ENCODE measurements at places on chromosomes 13 and 19. TPM values are rescaled to one million over a fixed set of nuclear protein-coding genes. Genes with fewer than 3 reads are reported as not detected.

Gene FGF9
- total RNA-seq = under 0.01 TPM

- peaks cover 6% of the 10 kb centered on the region for H3K36me3 ChIP-seq
- H3K27me3 ChIP-seq = no peaks in the 10 kb centered on the region
- H3K27ac ChIP-seq = no peak overlapping the region
Measured at GRCh38 chr13:41224113-41225110, 30.0 kb upstream of the KBTBD7 start.

Gene KLK4
- total RNA-seq = not detected

DNA sequence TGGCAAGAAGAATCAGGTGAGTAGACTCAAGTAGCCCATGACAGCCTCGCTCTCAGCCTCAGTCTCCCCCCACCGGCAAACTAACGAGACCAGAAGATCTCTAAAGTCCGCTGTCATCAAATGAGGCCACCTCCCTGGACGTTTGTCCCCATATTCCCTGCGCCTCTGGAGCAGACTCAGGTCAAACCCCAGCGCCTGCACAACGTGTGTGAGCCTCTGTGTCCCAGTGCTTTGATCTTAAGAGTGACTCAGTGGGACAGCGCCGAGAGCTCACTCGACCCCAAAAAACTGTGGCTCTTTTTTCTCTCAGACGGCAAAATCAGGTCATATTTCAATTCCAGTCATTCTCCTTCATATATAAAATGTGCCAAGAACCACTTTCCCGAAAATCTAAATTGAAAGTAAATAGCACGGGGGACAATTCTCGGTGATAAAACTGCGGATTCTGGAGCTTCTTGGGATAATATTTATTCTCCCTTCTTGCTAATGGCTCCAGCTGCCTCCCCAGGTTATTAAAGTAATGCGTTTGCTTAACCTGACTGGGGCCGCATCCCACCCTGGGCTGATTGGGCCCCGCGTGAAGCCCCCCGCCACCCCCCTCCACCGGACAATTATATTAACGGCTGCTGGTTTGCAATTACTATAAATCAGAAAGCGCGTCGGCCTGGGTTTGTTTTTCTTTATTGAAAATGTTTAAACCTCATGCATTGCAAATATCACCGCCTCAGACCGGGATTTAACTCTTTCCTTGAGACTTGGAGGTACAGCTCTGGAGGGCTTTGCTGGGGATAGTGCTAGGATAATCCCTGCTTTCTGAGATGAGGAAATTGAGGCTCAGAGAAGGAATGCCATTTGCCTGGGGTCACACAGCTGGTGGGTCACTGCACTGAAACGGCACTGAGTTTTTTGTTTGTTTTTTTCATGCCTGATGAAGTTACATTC lies 37.5 kb upstream of the ZNRF4 start:
- H3K4me1 ChIP-seq = no peaks in the 10 kb centered on the region
- H3K27me3 ChIP-seq = no peaks in the 10 kb centered on the region
- H3K36me3 ChIP-seq = no peaks in the 10 kb centered on the region
- H3K4me3 ChIP-seq = no peak overlapping the region

Gene LMTK3
- 0.08 TPM for total RNA-seq

GRCh38 chr19:55254625-55254977 lies 4.2 kb downstream of the PPP6R1 start:
- no peaks in the 10 kb centered on the region for H3K27me3 ChIP-seq
- peaks cover 52% of the 10 kb centered on the region for H3K4me1 ChIP-seq
- H3K4me3 ChIP-seq = no peak overlapping the region
- no peak for DNase-seq
- peak overlapping the region; percentile 67 for H3K27ac ChIP-seq

DNA sequence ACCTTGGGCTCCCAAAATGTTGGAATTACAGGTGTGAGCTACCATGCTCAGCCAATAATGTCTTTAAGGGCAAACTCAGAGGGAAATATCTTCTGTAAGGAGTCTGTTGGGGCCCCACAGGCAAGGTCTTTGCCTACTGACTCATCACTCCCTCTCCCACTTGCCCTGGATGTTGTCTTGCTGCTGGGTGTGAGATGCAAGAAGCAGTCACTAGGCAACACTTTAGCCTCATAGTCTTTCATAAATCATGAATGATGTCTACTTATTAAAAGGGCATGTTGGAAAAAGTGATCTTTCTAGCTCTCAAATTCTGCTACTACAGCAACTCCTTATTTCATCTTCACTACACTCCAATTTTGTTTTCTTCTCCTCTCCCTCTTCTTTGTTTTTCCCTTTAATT lies 34.6 kb upstream of the SLC10A2 start:
- no peak overlapping the region for H3K4me3 ChIP-seq
- no peaks in the 10 kb centered on the region for H3K4me1 ChIP-seq
- H3K36me3 ChIP-seq = no peaks in the 10 kb centered on the region

- no peaks in the 10 kb centered on the region for H3K27me3 ChIP-seq
- H3K27ac ChIP-seq = no peak overlapping the region
- H3K36me3 ChIP-seq = no peaks in the 10 kb centered on the region
- DNase-seq = no peak
- H3K4me3 ChIP-seq = no peak overlapping the region
Measured at GRCh38 chr13:94174009-94174408, 305.5 kb downstream of the DCT start.

- no peak within 1 kb of the TSS for H3K27ac ChIP-seq
- no peaks in the 10 kb centered on the region for H3K27me3 ChIP-seq
- DNase-seq = no peak
- peaks cover 8% of the 10 kb centered on the region for H3K4me1 ChIP-seq
Measured at GRCh38 chr19:36032251-36033104, at the start of gene CLIP3. TSS of gene CLIP3 (minus strand) at chr19:36032873. CDS start at chr19:36032357, 516 bp downstream.

- DNase-seq = peak; percentile 59
- H3K4me1 ChIP-seq = peaks cover 24% of the 10 kb centered on the region
- H3K27ac ChIP-seq = peak overlapping the region; percentile 99
- peak overlapping the region; percentile 94 for H3K4me3 ChIP-seq
- H3K27me3 ChIP-seq = no peaks in the 10 kb centered on the region
Measured at GRCh38 chr19:13153569-13154240, 3.5 kb downstream of the IER2 start.

DNA sequence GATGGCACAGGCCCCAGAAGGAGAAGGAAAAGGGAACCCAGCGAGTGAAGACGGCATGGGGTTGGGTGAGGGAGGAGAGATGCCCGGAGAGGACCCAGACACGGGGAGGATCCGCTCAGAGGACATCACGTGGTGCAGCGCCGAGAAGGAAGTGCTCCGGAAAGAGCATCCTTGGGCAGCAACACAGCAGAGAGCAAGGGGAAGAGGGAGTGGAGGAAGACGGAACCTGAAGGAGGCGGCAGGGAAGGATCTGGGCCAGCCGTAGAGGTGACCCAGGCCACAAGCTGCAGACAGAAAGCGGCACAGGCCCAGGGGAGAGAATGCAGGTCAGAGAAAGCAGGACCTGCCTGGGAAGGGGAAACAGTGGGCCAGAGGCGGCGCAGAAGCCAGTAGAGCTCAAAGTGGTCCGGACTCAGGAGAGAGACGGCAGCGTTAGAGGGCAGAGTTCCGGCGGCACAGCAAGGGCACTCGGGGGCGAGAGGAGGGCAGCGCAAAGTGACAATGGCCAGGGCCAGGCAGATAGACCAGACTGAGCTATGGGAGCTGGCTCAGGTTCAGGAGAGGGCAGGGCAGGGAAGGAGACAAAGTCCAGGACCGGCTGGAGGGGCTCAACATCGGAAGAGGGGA lies 1.1 kb downstream of the PPP1R12C start:
- peak; percentile 44 for DNase-seq
- peak overlapping the region; percentile 69 for H3K4me3 ChIP-seq
- H3K4me1 ChIP-seq = peaks cover 38% of the 10 kb centered on the region
- peak overlapping the region; percentile 59 for H3K27ac ChIP-seq

Gene NKPD1
- total RNA-seq = not detected

- no peaks in the 10 kb centered on the region for H3K36me3 ChIP-seq
- no peaks in the 10 kb centered on the region for H3K4me1 ChIP-seq
- H3K4me3 ChIP-seq = no peak overlapping the region
- no peak for DNase-seq
- H3K27me3 ChIP-seq = no peaks in the 10 kb centered on the region
- no peak overlapping the region for H3K27ac ChIP-seq
Measured at GRCh38 chr13:99266827-99267226, 8.6 kb upstream of the GPR18 start.

DNA sequence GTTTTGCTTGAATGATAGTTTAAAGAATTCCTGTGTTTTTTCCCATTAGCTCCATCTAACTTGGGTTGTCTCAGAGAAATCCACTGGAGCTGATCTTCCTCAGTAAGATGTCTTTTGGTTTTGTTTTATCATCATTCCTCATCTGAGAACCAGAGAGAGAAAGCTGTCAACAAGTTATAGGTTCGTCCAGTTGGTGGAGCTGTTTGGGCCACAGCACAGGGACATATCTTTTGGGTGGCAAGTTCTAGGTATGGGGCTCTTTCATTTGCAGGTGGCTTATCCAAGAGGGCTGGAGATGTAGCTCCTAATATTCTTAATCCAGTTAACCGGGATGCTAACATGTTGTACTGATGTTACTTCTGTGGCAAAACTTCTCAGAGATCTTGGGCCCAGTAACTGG lies 174.2 kb downstream of the KCNRG start:
- no peak for DNase-seq
- no peak overlapping the region for H3K27ac ChIP-seq
- H3K36me3 ChIP-seq = no peaks in the 10 kb centered on the region
- no peaks in the 10 kb centered on the region for H3K27me3 ChIP-seq
- no peak overlapping the region for H3K4me3 ChIP-seq
- peaks cover 8% of the 10 kb centered on the region for H3K4me1 ChIP-seq

- H3K27ac ChIP-seq = no peak overlapping the region
- H3K4me1 ChIP-seq = no peaks in the 10 kb centered on the region
- no peak overlapping the region for H3K4me3 ChIP-seq
- DNase-seq = peak; percentile 85
- H3K36me3 ChIP-seq = peaks cover 17% of the 10 kb centered on the region
Measured at GRCh38 chr19:1122972-1123363, 19.2 kb downstream of the GPX4 start.

DNA sequence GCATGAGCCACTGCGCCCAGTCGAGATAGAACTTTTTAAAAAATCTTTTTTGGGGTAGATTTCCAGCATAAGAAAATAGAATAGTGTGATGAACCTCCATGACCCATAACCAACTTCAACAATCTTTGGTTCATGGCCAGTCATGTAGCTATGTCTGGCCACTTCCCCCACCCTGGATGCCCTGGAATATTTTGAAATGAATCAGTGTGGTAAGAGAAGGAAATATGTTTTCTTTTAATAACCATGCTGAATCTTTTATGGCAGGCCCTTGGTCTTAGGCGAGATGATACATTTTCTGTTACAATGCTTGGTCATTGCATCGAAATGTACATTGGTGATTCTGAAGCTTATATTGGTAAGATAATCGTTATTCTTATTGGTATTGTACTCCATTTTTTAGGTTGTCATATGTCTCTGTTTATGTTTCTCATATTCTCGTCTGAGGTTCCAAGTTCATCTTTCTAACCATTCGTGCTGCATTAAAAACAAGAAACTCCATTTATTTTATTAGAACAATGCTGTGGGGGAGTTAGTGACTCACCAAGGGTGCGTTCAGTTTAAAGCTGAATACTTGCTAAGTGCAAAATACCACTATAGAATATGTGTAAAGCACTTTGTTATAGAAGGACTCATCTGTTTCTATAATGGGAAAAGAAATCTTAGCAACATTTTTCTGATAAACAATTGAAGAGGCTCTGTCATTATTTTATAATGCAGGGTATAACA lies 16.4 kb upstream of the UPF3A start:
- H3K36me3 ChIP-seq = peaks cover 79% of the 10 kb centered on the region
- H3K4me1 ChIP-seq = no peaks in the 10 kb centered on the region
- DNase-seq = no peak
- H3K4me3 ChIP-seq = no peak overlapping the region
- no peaks in the 10 kb centered on the region for H3K27me3 ChIP-seq
- H3K27ac ChIP-seq = no peak overlapping the region

- H3K27me3 ChIP-seq = no peaks in the 10 kb centered on the region
- no peak overlapping the region for H3K4me3 ChIP-seq
- H3K27ac ChIP-seq = no peak overlapping the region
- H3K4me1 ChIP-seq = peaks cover 14% of the 10 kb centered on the region
- no peak for DNase-seq
- no peaks in the 10 kb centered on the region for H3K36me3 ChIP-seq
Measured at GRCh38 chr13:99812625-99813024, 158.9 kb downstream of the ZIC5 start.

Gene LACC1
- 4.4 TPM for total RNA-seq

GRCh38 chr13:40546047-40546446 lies 120.4 kb downstream of the FOXO1 start:
- H3K27ac ChIP-seq = no peak overlapping the region
- H3K4me3 ChIP-seq = no peak overlapping the region
- H3K36me3 ChIP-seq = no peaks in the 10 kb centered on the region

- H3K4me3 ChIP-seq = no peak overlapping the region
- no peaks in the 10 kb centered on the region for H3K27me3 ChIP-seq
- no peak for DNase-seq
- H3K36me3 ChIP-seq = no peaks in the 10 kb centered on the region
- peaks cover 5% of the 10 kb centered on the region for H3K4me1 ChIP-seq
Measured at GRCh38 chr19:3687774-3688706, 12.2 kb downstream of the PIP5K1C start.

- H3K36me3 ChIP-seq = peaks cover 28% of the 10 kb centered on the region
- no peaks in the 10 kb centered on the region for H3K27me3 ChIP-seq
- no peak overlapping the region for H3K4me3 ChIP-seq
- H3K27ac ChIP-seq = peak overlapping the region; percentile 44
Measured at GRCh38 chr19:1273263-1274041, 1.9 kb upstream of the FAM174C start.

- no peaks in the 10 kb centered on the region for H3K27me3 ChIP-seq
- no peak for DNase-seq
- H3K36me3 ChIP-seq = no peaks in the 10 kb centered on the region
- no peak overlapping the region for H3K27ac ChIP-seq
- no peak overlapping the region for H3K4me3 ChIP-seq
Measured at GRCh38 chr13:108005231-108005630, 210.1 kb downstream of the LIG4 start.

DNA sequence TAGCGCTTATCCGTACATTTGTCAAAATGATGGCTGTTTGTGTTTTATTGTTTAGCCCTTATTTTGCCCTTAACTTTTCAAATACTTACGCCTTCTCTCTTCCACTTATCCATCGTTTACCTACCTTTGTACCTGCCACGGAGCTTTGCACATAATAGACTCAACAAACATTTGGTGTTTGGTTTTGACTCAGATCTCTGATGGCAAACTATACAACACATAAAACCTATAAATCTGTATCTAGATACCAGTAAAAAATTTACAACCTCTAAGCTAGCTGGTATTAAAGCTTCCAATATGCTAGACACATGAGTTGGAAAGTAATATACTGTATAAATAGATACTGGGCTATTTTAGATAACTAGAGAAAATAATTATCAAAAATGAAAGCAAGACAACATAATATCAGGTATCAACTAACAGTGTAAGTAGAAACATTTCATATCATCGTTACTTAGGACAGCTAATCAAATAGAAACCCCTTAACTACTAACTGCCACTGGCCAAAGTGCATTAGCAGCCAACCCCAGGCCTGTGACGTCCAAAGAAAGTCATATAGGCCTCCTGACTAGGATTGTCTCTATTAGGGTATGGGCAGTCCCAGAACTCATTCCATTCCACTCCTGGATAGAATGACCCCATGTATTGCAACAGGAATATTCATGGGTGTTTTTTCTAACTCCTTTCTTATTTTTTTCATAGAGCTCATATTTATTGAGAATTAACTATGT lies 53.8 kb downstream of the KCTD12 start:
- H3K27ac ChIP-seq = no peak overlapping the region
- H3K27me3 ChIP-seq = peaks cover 3% of the 10 kb centered on the region
- H3K36me3 ChIP-seq = no peaks in the 10 kb centered on the region
- no peak overlapping the region for H3K4me3 ChIP-seq
- DNase-seq = no peak

Gene RLN3
- not detected for total RNA-seq

Data from liver (tissue), 10 donors.